ENCODE measurements at places on chromosomes 16 and 17.

DNA sequence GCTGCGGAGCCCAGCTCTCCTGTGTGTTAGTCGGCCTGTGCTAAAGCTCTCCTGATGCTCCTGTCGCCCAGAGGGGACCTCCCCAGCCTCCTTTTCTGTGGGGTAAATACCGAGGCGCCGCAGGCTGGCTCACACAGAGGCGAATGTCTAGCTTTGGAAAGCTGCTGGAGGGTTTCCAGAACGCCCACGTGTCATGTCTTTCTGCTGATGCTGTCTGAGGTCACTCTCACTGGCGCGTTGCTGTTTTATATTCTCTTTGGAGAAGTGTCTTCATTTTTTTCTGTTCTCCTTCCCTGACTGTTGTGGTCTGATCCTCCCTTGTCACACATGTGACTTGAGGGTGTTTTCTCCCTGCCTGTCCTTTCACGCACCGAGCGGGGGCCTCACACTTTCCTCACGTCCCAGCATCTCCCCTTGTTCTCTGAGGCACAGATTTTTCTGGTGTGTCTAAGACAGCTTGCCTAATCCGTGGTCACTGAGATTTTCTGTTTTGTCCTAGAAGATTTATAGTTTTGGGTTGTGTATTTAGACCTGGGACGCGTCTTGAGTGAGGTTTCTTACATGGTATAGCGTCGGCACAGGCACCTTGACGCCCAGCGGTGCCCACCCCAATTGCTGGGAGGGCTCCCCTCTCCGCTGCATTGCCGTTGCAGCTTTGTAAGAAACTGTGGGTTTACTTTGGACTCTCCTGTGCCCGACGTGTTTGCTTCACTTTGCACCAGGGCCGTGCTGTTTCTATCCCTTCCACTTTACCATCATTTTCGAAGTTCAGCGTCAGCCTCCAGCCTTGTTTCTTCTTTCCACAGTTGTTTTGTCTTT is 92.1 kb upstream of the ZNF750 start:
- DNase-seq, result no peak

GRCh38 chr16:85586380-85587104 is 26.6 kb upstream of the GSE1 start:
- DNase-seq, result no peak

DNA sequence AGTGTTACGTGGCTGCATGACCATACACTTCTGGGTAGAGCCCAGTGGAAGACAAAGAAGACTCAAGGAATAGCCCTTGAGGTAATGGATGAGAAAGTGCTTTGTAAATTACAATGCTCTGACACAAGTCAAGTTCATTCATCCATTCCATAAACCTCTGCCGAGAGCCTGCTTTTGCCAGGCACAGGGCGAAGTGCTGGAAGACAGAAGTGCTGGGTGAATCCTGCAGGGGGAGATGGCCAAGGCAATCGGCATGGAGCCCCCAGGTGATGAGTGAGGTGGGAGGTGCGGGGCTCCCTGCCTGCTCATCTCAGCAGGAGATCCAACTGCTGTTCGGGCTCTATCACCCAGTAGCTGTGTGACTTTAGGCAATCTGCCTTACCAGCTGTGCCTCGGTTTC is 2.8 kb upstream of the SOCS3 start:
- no peak for DNase-seq

GRCh38 chr17:71392715-71393567 is 727.9 kb upstream of the SOX9 start:
- DNase-seq, result no peak

DNA sequence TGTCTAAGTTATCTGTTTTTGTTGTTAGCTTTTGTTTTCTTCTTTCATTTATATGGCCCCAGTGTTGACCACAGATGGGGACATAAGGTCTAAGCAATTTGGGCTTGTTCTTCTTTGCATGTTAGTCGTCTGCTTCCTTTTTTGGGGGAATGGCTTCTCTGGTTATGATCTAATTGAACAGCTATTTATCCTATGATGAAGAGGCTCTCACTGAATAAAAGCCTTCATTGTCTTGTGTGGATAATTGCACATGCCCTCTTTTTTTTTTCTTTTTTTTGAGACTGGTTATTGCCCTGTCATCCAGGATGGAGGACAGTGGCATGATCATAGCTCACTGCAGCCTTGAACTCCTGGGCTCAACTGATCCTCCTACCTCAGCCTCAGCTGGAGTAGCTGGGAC is 13.7 kb downstream of the SMARCE1 start:
- DNase-seq, result no peak

GRCh38 chr17:59381716-59382570 is 50.5 kb downstream of the YPEL2 start:
- DNase-seq, result peak; percentile 42

All from NCI-H510A treated with DMSO at 0.1 percent for 48 hours (cell line).